Uterus (tissue), 4 donors: ENCODE measurements at places on chromosomes 1 and 21.

DNA sequence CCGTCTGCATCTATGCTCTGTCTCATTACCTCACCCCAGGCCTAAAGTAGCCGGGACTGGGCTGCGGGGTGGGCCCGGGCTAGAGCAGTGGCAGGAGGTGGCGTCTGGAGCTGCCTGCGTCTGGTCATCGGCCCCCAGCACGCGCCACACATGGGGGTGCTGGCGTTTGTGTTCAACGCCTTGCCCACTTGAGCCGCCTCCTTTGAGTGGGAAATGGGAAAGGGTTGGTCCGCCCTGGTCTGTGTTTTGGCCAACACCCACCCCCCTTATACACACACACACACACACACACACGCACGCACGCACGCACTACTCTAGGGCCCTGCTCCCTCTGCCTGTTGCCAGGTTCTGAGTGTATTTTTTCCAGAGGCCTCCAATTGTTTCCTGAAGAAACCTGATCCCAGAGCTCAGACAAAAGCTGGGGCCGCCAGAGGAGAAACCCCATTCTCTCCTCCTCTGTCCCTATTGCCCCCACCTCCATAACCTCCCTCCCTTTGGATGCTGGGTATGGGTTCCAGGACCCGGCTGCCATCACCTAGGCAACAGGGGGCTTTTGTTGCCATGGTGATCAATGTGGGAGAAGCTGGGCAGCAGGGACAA, 10.1 kb downstream of the VANGL2 start:
- DNase-seq = no peak

- no peak for DNase-seq
These were observed 18.8 kb downstream of the PTPRC start for GRCh38 chr1:198657550-198658064.

- no peak for DNase-seq
These were observed 16.3 kb upstream of the TMEM54 start for GRCh38 chr1:32917521-32917920.

DNA sequence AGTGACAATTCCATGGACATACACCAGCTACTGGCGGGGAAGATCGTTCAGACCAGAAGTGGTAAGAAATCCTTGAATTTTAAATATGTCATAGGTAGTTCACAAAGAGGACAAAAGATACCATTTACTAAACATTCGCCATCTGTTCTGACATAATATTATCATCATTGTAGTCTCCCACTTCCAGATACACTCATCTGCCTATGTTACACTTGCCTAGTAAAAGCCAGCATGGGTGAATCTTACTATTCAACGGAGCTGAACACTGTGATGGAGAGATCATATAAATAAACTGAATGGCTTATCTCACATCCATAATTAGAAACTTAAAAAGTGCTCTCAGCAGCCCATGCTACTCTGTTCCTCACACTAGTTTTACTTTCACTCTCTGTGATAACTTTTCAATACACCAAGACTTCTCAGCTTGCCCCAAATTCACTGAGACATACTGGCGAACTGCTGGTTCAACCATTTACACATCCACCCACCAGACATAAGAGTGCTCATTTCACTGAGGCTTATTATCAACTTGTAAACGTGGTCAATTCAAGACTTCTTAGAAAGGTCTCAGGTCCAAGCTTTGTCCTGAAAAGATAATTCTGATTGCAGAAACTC, 463 bp upstream of the PRRC2C start:
- DNase-seq = no peak

DNA sequence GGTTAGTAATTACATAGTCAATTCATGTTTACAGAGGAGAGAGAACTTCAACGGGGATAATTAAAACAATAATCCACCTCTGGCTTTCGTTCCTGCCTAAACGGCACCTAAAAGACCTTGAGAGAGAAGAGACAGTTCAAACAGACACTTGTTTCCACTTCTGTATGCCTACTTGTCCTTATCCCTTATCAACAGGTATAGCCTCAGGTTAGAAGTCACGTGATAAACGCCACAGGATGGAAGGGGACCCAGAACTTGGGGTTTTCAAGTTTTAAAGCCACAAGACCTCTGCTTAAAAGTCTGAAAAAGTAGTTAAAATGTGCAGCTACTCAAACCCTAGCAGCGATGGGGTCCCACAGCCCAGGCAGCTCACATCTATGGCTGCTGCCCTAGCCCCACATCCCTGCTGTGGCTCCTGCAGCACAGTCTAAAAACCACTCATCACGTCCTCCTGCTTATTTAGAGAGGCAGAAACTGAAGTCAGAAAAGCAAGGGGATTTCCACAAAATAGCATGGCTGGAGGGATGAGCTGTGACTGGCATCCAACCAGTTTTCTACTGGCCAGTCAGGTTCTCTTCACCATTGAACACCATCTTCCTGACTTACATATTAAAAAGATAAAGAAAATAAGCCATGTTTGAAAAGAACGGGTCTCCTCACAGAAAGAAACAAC, 51.2 kb upstream of the SEC16B start:
- DNase-seq = no peak

DNA sequence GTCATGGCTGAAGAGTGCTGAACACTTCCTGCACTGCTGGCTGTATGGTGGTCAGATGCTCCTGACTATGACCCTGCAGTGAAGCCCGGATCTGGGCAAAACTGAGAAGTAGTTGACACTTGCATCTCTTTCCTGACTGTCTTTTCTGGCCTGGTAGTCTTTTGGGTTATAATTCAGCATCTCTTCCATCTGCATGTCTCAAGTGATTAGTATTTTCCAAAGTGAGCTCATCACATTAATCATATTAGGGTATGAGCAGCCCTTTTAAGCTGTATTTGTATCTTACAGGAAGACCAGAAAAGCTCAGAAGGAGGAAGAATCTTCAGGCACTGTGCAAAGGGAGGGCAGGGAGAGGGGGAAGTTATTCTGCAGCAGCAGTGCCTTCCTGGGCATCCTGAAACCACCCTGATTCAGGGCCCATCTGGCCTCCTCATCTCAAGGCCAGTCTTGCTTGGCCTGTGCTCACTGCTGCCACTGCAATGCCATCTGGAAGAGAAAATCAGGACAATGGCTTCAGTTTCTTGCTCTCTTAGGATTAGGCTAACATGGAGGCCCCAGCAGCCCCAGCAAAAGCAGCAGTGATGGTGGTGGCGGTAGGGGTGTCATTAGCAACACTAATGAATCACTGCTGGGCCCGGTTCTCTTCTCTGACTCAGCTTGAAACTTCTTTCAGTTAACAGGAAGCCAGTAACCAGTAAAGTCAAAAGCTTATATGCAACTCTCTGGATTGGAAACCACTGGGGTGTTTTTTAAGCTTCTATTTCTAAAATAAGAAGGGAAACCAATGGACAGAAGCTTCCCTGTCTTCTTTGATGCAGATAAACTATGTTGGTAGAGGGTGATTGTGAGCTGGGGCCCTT, 63.3 kb upstream of the WDR26 start:
- no peak for DNase-seq

DNA sequence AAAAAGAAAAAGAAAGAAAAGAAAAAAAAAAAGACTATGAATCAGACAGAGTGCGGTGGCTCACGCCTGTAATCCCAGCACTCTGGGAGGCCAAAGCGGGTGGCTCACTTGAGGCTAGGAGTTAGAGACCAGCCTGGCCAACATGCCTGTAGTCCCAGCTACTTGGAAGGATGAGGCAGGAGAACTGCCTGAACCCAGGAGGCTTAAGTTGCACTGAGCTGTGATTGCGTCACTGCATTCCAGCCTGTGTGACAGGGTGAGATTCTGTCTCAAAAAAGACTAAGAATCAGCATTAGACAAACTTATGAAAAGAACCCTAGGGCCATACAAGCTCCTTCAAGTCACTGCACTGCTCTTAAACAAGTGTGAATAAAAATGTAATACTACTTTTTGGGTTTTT, 16.9 kb downstream of the PSMB4 start:
- DNase-seq = no peak

GRCh38 chr1:150267896-150268295, 920 bp downstream of the APH1A start:
- DNase-seq = no peak

- DNase-seq = no peak
These were observed 86.7 kb upstream of the USP24 start for GRCh38 chr1:55301912-55302311.

- DNase-seq = no peak
These were observed 375.0 kb upstream of the CHRM3 start for GRCh38 chr1:239011382-239011781.

DNA sequence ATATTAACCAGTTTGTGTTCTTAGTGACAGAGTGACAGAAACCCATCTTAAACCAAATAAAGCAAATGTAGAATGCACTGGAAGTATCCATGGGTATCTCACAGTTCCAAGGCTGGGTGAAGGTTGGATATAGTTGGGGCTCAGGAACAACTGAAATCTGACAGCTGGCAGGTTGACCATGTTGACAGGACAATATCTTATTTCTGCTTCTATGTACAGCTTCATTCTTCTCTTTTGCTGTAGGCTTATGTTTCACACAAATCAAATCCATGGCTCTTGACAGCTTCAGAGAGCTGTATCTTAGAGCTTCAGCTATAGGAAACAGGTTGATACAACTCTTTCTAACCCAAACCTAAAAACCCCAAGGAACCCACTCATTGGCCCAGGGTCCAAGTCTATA, 34.3 kb upstream of the FGGY start:
- no peak for DNase-seq

GRCh38 chr1:7127322-7128075, 342.2 kb downstream of the CAMTA1 start:
- DNase-seq = no peak

GRCh38 chr1:66957938-66958337, 33.1 kb downstream of the MIER1 start:
- DNase-seq = no peak

GRCh38 chr1:223212441-223212840, 69.4 kb upstream of the TLR5 start:
- no peak for DNase-seq

- DNase-seq = no peak
These were observed 318.5 kb upstream of the DUSP10 start for GRCh38 chr1:222060210-222060916.

GRCh38 chr21:31279986-31280385, 64.1 kb downstream of the TIAM1 start:
- DNase-seq = no peak

DNA sequence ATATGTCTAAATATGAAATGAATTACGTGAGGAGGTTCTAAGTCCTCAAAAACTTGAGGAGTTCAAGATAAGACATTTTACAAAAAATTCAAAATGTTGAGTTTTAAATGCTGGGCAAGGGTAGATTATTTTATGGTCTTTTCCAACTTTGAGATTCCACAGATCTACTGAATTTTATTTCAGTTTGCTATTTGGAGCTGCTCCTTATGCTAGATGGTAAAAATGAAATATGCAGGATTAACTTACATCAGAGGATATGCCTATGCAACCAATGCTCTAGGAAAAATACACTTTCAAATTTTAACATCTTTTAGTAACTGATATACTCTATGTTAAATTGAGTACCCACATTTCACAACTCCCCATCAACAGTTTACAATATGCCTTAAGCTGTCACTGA, 83.1 kb downstream of the SCMH1 start:
- DNase-seq = no peak

DNA sequence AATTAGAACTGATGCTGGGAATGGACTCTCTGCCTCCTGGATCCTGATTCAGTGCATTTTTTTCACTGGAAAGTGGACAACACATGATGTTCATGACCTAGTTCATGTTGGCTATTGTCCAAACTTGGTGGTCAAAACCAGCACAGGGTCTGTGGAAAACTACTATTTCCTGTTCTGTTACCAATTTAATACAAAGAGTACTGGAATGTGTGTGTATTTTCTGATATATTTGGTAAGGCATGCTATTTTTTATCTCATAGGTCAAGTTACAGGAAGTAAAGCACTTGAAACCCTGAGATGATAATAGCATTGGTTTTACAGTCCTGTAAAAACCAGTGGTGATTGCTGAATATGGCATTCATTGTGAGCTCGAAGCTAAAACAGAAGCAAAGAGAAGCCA, 89.9 kb downstream of the SGIP1 start:
- no peak for DNase-seq

DNA sequence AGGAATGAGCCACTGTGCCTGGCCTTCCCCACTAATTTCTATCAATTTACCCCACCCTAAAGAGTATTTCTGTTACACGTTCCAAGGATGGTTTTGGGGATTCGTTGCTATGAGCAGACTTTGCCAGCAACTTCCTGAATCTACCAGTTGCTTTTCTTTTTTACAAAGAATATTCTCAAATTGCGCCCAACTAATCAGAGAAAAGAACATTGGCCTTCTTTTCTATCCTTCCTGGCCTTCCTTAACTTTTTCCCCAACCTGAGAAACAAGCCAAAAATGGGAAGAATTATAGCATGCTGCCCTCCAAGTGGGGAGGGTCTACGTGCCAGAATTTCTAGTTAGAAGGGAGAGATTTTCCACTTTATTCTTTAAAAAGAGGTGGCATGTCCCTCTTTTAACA, 44.9 kb upstream of the SLC45A1 start:
- no peak for DNase-seq

GRCh38 chr1:221782477-221782876, 40.6 kb upstream of the DUSP10 start:
- no peak for DNase-seq

DNA sequence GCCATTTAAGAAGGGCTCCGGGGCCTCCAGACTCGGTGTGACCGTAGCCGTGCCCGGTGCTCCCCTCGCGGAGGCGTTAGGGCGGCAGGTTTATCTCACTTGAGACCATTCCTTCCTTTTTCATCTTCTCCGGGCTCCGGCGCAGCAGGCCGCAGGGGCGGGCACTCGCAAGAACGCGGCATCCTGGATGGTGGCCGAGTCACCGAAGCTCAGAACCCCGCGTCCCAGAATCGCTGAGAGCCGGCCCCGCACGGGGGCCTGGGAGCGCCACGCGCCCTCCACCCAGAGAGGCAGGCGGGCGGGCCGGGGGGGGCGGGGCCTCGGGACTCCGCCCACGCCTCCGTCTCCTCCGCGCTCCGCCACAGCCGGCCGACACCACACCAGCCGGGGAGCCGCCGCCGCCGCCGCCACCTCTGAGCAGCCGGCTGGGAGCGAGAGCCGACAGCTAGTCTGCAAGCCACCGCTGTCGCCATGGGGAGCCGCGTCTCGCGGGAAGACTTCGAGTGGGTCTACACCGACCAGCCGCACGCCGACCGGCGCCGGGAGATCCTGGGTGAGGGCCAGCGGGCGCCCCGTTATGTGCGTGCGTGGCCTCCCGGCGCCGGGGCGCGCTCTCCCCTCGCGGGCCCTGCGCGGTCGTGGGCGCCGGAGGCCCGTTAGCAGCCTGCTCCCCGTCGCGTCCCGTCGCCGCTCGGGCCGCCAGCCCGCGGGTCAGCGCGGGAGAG, at the start of gene DEGS1:
DEGS1 (plus strand) TSS at position 375 of the 725 bp plus-strand sequence; CDS start at position 472, 97 bp downstream.
- DNase-seq = peak; percentile 76

DNA sequence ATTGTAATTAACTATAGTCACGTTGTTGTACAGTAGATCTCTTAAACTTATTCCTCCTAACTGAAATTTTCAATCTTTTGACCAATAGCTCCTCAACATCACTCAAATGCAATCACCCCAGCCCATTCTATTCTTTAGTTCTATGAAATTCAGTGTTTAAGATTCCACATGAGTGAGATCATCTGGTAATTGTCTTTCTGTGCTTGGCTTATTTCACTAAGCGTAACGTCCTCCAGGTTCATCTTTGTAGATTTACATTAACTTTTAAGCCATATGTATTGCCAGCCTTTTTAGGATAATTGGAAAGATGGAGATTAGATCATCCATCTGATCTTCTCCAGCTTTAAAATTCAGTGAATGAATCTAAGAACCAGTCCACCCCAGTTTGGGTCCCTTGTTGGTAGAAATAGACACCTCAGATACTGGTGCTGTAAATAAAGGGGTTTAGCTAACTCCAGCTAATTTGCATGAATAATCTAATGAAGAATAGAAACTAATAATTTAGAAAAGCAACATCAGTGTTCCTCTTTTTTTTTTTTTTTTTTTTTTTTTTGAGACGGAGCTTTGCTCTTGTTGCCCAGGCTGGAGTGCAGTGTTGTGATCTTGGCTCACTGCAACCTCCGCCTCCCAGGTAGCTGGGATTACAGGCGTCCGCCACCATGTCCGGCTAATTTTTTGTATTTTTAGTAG, 7.0 kb downstream of the S100A10 start:
- DNase-seq = no peak
